Cortex of kidney (tissue), 1 donor: ENCODE measurements at places on chromosomes 5 and 9.

- DNase-seq: no peak
Measured at GRCh38 chr5:103623425-103623824, 60.8 kb upstream of the NUDT12 start.

DNA sequence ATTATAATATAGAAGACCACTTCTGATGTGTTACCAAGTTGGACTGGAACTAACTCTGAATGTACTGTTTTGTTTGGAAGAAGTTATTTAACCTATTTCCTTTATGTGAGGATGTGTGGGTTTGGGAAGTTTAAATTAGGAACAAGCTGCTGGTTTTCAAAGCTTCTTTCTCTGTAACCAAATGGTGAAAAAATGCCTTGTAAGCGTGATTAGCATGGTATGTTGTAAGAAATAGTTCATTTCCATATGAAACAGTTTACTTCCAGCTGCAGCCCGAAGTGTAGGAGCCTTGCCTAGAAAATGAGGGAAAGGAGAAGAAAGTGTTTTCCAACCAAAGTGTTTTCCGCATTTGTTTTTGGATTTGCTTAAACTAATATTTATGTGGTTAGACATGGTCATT, 36.0 kb downstream of the TTC1 start:
- no peak for DNase-seq

GRCh38 chr5:1005249-1005851, 3.3 kb upstream of the NKD2 start:
- no peak for DNase-seq

DNA sequence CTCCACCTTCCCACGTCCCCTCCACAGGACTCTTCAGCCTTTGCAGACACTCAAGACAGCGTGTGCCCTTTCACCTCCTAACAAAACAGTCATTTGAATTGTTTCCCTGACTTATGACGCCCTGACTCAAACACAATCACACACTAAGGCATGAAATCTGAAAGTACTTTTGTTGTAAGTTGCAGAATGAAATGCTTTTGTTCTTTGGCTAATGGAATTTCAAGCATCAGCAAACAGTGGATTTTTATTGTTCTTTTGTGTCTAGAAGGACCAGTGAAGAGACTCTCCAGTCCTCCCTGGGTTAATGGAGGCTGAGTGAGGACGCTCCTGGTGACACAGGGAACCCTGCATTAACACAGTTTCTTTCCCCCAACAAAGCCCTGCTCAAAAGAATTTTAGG, 380.1 kb downstream of the CTNND2 start:
- no peak for DNase-seq

GRCh38 chr5:115391780-115392179, 95.3 kb upstream of the CCDC112 start:
- DNase-seq: no peak

GRCh38 chr5:143340891-143341685, 62.4 kb downstream of the NR3C1 start:
- DNase-seq: no peak

DNA sequence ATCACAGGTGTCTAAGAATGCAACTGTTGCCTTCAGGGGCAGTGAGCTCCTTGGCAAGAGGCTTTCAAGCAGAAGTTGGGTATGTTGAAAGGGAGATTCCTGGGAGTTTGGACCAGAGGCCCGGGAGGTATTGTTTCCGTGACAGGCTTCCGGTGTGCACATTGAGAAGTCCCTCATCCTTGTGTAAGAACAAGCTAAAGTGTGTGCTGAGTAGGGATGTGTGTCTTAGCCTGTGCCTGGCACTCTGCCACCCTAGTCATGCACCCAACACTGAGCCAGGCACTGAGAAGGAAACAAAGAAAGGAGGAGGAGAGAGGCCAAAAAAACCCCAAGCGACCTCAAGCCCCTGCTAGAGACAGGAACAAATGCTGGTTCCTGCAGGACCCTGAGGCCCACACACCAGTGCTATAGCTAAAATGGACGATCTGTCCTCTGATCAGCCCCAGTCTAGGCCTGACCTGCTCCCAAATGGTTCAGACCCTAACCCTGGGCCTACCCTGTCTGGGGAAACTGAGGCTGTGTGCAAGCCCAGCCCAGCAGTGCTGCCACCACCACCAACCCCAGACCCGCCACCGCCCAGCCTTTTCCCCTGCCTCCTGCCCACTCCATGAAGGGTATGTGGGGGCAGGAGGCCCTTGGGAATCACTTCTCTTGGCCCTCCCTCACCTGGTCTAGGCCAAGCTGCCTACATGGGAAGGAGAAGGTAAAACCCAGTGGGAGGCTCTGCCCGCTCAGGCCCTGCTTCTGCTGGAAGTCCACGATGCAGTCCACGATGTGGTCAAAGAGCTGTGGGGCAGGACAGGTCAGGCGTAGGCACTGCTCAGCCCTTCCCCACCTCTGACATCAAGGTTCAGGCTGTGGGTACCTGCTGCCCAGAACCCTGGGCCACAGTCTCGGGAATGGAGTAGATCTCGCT, 12.6 kb downstream of the HK3 start:
- DNase-seq: no peak

DNA sequence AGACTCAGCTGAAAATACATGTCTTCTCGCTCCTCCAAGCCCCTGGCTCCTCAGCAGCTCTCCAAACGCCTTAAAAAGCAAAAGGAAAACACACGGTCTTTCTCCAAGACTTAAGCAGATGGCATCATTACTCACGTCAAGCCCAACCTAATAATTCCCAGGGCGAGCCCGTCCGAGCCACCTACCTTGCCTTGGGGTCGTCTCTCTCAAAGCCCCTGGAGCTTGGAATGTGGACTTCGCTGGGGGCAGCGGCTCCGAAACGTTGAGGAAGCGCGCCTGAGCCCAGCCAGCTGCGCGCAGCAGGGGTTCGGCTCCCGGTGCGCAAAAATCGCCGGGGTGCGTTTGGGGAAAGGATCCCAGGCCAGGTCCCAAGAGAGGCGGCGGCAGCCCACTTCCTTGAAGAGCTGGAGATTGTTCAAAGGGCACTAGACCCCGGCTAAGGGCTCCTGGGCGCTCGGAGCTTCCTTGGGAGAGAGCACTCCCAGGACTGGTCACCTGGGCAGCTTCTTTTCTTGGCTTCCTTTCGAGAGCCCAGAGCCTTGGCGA, 395 bp downstream of the DRD1 start:
- no peak for DNase-seq
